NCI-H2171 treated with DMSO at 0.1 percent for 48 hours (cell line): ENCODE measurements at places on chromosomes 6 and 20.

DNA sequence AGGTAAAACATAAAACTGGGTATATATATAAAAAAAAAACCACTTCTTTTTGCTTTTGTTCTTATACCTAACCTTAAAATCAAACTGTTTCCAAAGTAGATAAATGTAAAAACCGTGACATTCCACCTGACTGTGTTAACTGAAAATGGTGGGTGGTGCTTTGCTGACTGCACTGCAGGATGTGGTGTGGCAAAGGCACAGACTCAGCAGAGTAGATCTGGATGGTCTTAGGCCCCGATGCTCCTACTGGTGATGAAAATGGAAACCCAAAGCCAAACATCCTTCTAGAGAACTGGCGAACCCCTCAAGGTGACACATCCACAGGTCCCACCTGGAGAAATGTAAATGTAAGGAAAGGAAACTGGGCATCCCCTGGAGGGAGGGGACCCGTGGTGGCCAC is 8.9 kb downstream of the TGIF2 start:
- no peak for DNase-seq

- no peak for DNase-seq
These were observed 93.8 kb upstream of the LY86 start for GRCh38 chr6:6494677-6495076.

DNA sequence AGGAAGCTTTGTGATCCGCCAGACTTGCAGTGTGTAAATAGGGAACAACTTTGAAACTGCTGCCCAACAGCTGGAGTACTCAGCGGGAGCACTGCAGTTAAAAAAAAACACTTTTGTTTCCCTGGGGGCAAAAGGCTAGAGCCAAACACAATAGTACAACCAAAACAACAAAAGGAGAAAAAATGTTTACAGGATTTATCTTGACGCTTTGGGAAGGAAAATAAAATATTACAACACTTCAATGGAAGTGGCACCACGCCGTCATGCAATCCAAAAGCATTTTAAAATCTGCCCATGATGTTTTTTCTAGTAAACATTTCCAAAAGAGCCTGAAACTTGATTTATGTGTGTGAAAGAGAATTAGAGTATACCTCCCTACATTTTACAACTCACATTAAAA is 26.0 kb downstream of the PTPRK start:
- DNase-seq: peak; percentile 43

- DNase-seq: peak; percentile 75
These were observed 155.2 kb upstream of the INSM1 start for GRCh38 chr20:20212675-20213096.

DNA sequence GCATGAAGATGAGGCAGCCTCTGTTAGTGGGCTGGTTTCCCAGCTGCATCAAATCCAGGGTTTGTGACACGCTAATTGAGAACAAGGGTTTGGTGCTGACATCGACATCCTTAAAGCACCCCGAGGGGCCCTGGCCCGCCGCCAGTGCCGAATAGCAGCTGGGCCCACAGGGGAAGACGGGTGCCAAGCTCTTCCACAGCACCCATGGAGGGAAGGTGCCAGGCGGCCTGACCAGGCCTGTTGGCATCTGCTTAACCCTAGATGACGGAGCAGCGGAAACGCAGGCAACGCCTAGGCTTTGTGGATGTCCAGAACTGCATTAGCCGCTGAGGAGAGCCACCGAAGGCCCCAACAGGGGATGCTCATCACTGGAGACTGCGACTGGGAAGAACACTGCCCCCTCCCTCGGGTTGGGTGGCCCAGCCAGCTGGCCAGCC is 16.0 kb downstream of the UQCC2 start:
- DNase-seq: no peak

- no peak for DNase-seq
These were observed 182.8 kb downstream of the UNC5CL start for GRCh38 chr6:40856271-40856670.

DNA sequence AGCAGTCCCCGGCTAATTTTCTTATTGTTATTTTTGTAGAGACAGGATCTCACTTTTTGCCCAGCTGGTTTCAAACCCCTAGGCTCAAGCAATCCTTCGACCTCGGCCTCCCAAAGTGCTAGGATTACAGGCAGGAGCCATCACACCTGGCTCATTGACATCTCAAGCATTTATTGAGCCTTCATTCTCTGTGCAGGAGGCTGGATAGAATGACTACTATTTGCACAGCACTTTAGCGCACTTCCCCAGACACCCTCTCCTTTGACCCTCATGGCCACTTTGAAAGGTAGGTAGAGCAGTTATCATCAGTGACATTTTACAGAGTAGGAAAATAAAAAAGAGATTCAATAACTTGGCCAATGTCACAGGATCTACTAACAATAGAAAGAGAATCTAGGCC is 124.0 kb upstream of the STXBP5 start:
- no peak for DNase-seq

GRCh38 chr6:168623736-168624135 is 182.8 kb downstream of the SMOC2 start:
- no peak for DNase-seq
